ENCODE measurements at places on chromosomes 1 and 21. TPM values are rescaled to one million over a fixed set of nuclear protein-coding genes. Genes with fewer than 3 reads are reported as not detected.

The XCL2 gene
- total RNA-seq: not detected

The SEMA6C gene
- total RNA-seq: 2.2 TPM

The CD53 gene
- not detected for total RNA-seq

The CCDC30 gene
- total RNA-seq: 0.69 TPM

The RGS8 gene
- total RNA-seq: under 0.01 TPM

The DENND2D gene
- 0.98 TPM for total RNA-seq

The LIN28A gene
- not detected for total RNA-seq

The CDCP2 gene
- under 0.01 TPM for total RNA-seq

The PPIAL4G gene
- total RNA-seq: not detected

The FCRLB gene
- total RNA-seq: 0.43 TPM

Data from dermis lymphatic vessel endothelial cell (primary cell).